Effector CD4-positive, alpha-beta T cell (primary cell): ENCODE measurements at places on chromosomes 7 and 10.

- no peak for DNase-seq
Measured at GRCh38 chr7:121139427-121139826, 150.9 kb downstream of the CPED1 start.

- no peak for DNase-seq
Measured at GRCh38 chr7:117759950-117760640, 113.1 kb downstream of the CTTNBP2 start.

DNA sequence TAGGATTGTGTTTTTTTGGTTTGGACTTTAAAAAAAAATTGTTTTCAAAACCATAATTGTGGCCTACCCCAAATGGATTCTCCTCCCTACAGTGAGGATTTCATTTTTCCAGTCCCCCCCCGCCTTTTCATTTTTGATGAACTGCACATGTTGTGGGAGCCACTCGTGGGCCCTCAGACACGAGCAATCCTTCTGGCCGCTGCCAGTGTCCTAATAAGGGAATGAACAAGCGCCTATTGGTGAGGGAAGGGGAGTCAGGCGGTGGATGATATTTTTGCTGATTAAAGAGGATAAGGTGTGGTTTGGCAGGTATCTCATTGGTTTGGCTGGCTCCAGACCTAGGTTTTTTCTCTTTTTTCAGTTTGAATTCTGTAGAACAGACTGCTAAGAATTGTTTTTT is 78.7 kb upstream of the AGBL3 start:
- no peak for DNase-seq

DNA sequence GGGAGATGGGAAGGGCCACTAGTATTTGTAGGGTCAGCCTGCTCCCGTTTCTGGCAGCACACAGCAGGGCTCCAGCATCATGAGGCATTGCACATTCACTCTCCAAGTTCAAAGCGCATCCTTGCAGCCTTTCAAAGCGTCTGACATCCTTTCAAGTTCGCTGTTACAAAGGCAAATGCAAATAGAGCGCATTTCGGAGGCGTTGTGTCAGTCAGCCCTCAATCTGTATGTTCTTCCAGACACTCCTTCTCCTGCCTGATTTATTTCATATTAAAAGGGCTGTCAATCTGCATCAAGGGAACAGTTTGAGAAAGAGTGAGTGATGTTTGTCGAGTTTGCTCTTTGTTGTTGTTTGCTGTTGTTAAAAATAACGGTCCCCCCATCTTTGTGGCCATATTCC is 188.5 kb downstream of the SNX10 start:
- DNase-seq, result no peak

DNA sequence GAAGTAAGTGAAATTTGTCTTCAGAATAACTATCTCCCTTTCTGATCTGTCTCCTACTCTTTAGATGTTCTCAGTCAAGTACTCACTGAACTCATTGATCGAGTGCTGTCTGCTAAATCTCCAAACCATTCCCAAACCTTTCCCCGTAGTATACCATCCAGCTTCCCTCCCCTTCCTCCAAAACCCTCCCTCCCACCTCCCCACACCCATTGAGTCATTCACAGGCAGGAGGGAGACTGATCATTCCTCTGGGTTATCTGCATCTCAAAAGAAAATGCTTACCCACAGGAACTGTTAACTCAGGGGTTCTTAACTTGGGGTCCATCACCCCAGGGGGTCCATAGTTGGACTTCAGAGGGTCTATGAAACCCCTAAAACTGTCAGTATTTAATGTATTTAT is 37.4 kb downstream of the GOT1 start:
- DNase-seq, result no peak
